ENCODE measurements at places on chromosomes 12 and 14. TPM values are rescaled to one million over a fixed set of nuclear protein-coding genes. Genes with fewer than 3 reads are reported as not detected.

GRCh38 chr12:113858841-113859386, 107.2 kb downstream of the RBM19 start:
- H3K4me3 ChIP-seq: no peak overlapping the region
- DNase-seq: no peak
- no peaks in the 10 kb centered on the region for H3K4me1 ChIP-seq
- H3K36me3 ChIP-seq: peaks cover 30% of the 10 kb centered on the region

DNA sequence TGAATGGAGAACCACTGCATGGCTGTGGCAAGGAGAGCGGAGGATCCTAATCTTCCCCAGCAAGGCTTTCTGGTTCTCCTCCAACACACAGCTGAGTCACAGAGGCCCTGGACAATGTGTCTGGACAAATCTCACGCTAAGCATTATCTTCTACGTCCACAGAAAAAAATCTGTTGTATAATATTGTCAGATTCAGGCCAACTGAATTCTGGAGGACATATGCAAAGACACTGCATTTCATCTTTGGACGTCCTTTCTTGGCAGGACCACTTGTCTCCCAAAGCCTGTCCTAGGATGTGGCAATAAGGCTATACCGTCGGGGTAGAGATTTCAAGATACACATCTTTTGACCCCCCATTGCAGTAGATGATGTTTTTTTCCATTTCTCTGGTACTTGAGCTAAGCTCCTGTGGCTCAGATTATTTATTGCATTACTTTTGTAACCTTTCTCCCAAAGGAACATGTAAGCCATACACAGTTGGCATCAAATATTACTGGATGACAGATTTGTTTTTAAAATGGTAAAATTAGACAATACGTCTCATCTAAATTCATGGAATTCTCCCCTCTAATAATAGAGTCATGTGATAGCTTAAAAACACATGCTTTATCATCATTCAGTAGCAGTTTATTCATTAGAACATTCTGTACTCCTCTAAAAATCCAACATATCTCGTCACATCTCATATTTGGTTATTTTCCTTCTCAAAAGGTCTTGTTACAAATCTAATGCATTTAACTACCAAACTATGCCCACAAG, 19.4 kb downstream of the LMO3 start:
- H3K4me3 ChIP-seq: no peak overlapping the region
- no peaks in the 10 kb centered on the region for H3K4me1 ChIP-seq
- H3K27ac ChIP-seq: peak overlapping the region; percentile 58
- no peaks in the 10 kb centered on the region for H3K27me3 ChIP-seq

- DNase-seq: peak; percentile 31
- no peak overlapping the region for H3K27ac ChIP-seq
- no peak overlapping the region for H3K4me3 ChIP-seq
- peaks cover 17% of the 10 kb centered on the region for H3K27me3 ChIP-seq
- H3K4me1 ChIP-seq: peaks cover 8% of the 10 kb centered on the region
These were observed 11.9 kb downstream of the KCNH3 start for GRCh38 chr12:49550693-49551252.

DNA sequence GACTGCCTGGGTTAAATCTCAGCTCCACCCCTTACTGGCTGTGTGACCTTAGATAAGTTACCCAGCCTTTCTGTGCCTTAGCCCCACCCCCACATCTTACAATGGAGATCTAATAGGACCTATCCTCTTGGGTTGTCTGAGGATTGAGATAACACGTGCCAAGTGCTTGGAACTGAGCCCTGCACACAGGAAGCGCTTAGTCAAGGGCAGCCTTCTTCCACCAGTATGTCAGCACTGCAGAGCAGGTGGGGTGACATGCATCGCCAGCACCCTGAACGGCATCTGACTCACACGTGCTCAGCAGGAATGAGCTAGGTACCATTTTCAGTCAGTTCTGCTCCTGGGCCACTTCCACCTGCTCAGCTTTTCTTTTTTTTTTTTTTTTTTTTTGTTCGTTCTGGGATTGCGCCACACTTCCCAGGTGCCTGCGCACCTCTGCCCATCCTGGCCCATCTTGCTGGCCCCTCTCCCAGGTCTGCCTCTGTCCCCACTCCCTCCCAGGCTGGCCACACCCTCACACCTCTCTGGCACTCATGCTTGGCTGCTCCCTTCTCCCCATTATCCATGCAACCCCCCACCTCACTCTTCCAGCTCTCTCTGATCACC, 19.6 kb downstream of the LGMN start:
- no peak overlapping the region for H3K27ac ChIP-seq
- no peak overlapping the region for H3K4me3 ChIP-seq
- no peak for DNase-seq
- peaks cover 19% of the 10 kb centered on the region for H3K4me1 ChIP-seq

GRCh38 chr12:10771132-10771733, 31.2 kb downstream of the TAS2R7 start:
- H3K27ac ChIP-seq: no peak overlapping the region
- H3K27me3 ChIP-seq: peaks cover 35% of the 10 kb centered on the region

DNA sequence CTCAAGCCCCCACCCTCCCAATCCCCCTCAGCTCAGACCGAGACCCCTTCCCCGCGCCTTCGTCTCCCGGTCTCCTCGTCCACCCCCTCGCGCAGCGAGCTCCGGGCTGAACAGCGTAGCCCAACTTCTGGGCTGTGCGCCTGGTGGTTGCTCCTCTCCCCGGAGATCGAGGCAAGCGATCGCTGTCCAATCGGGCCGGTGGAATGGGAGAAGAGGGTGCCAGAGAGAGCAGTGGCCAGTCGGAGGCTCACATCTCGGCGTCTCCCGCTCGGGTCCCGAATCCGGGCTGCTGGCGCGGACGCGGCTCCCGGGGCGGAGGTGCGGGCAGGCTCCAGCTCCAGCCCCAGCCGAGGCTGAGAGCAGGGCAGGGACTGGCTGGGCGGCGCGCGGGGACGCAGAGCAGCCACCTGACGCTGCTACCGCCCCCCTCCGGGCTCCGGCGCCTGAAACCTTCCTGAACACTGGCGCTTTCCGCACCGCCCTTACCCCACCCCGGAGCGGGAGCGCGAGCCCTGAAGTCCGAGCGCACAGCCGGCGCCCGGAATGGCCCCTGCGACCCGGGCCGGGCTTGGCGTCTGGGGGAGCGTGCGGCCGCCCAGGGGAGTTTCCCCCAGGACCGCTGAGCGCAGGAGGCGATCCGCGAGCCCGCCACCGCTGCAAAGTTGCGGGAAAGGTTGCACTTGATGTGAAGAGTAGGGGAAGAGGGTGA, 508 bp upstream of the KCNH5 start:
- peaks cover 42% of the 10 kb centered on the region for H3K27me3 ChIP-seq
- H3K36me3 ChIP-seq: no peaks in the 10 kb centered on the region
- peak; percentile 30 for DNase-seq
- no peak overlapping the region for H3K27ac ChIP-seq
- peak overlapping the region; percentile 20 for H3K4me3 ChIP-seq

- H3K4me1 ChIP-seq: no peaks in the 10 kb centered on the region
- no peaks in the 10 kb centered on the region for H3K36me3 ChIP-seq
- H3K4me3 ChIP-seq: no peak overlapping the region
- H3K27me3 ChIP-seq: no peaks in the 10 kb centered on the region
- no peak for DNase-seq
These were observed 40.1 kb upstream of the WNK1 start for GRCh38 chr12:712172-712863.

DNA sequence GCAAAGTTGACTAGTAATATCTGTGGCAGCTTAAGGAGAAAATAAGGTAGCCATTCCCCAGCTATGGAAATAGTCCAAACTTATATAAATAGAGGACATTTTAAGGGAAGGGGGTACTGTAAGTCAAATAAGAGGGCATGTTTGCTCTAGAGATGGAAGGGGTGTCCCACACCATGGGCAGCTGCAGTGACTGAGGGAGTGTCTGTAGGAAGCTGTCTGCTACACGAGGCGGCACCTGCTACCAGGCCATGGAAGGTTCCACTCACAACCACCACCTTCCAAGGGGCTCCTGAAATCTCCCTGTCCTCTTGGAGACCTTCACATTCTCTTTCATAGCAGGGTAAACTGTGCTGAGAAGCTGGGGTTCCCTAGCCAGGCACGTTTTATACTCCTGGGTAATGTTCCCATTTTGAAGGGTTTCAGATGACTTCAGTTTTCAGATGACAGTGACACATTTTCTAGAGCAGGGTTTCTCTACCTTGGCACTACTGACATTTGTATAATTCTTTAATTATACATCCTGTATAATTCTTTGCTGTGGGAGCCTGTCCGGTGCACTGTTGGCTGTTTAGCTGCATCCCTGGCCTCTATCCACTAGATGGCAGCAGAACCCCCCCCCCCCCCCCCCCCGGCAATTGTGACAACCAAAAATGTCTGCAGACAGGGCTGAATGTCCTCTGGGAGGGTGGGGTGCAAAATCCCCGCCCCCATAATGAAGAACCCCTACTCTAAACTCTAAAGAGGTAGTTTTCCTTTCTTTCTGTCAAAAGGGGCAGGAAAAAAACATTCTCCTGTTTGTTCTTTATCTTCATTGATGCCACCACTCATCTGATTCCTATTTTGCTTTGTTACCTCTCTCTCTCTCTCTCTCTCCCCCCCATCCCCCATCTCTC, 11.6 kb upstream of the SMCO2 start:
- no peak overlapping the region for H3K4me3 ChIP-seq
- no peak for DNase-seq
- H3K27me3 ChIP-seq: no peaks in the 10 kb centered on the region
- no peaks in the 10 kb centered on the region for H3K4me1 ChIP-seq
- no peak overlapping the region for H3K27ac ChIP-seq

GRCh38 chr14:78561074-78561473, 390.9 kb downstream of the NRXN3 start:
- DNase-seq: no peak
- H3K4me1 ChIP-seq: no peaks in the 10 kb centered on the region
- H3K27me3 ChIP-seq: no peaks in the 10 kb centered on the region
- H3K4me3 ChIP-seq: no peak overlapping the region

DNA sequence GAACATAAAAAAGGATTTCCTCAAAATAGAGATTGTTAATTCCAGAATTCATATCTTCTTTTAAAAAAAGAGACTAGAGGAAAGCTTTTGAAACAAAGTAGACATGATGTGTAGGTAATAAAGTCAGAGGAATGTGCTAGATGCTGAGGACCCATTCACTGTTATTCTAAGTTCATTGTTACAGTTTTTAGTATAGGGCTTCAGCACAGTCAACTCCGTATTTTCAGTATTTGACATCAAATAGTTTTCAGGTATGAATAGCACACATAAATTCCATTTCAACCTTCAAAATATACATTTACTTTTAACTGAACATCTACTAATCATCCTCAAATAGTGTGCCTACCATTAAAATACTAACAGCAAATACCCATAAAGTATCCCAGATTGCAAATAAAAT, 227.8 kb downstream of the EPS8 start:
- no peaks in the 10 kb centered on the region for H3K27me3 ChIP-seq
- H3K4me3 ChIP-seq: no peak overlapping the region

Gene CBLN3
- polyA plus RNA-seq: 4.0 TPM

Gene MSRB3
- polyA plus RNA-seq: 28.1 TPM

Gene LYZ
- polyA plus RNA-seq: 84.8 TPM

Gene PTPN6
- polyA plus RNA-seq: 20.7 TPM

Gene FOXJ2
- 28.2 TPM for polyA plus RNA-seq

Gene BDKRB2
- 0.80 TPM for polyA plus RNA-seq
